ENCODE measurements at places on chromosomes 16 and 17.

DNA sequence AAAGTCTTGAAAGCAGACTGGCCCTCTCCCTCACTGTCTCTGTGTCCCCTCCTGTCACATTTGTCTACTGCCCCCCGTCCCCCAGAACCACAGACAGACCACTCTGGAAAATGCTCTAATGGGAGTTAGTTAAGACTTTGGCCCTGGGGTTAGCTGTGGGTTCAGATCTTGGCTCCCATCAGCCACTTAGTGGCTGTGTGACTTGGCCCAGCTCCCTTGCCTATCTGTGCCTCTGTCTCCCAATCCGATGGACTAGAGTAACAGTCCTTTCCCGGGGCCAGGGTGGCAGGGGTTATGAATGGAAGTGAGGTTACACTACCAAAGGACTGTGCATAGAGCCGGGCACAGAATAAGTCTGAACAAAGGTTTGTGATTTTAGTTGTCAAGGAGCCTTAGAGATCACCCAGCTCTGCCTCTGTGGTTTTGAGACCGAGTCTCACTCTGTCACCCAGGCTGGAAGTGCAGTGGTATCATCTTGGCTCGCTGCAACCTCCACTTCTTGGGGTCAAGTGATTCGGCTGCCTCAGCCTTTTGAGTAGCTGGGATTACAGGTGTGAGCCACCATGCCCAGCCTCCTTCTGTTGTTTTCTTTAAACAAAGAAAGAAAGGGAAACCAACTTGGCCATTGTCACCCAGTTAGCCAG lies 23.7 kb downstream of the PPL start:
- DNase-seq: no peak

DNA sequence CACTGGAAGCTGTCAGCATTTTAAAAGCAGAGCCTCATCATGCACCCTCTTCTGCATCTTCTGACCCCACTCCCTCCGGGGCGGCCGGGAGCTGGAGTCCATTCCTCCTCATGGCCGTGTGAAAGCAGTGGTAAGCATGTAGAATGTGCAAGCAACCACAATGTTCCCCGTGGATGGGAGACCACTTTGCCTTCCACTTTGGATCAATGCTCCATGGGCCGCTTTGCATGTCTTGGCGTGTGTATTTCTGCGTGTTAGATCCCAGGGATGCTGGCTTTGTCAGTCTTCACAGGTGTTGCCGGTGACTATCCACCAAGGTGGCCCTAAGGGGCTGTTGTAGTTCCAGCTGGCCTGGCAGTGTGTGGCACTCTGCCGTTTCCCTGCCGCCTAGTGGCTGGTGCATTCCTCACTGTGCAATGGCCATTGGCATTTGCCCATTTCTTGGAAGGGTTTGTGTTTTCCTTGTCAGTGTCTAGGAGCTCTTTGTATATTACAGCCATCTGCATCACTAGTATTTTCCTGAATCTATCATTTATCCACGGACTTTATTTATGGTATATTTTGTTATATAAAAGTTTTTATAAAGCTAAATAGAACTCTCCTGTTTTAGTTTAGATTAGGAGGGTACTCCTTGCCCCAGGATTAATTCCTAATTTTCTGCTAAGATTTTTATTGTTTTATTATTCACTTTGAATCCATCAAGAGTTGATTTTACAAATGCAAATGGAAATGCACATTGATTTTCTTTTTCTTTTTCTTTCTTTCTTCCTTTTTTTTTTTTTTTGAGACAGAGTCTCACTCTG lies 5.8 kb upstream of the ALDH3A1 start:
- no peak for DNase-seq

- DNase-seq: no peak
Measured at GRCh38 chr17:76659928-76660655, 16.5 kb upstream of the ST6GALNAC1 start.

GRCh38 chr17:35376245-35376644 lies 2.8 kb upstream of the SLFN11 start:
- no peak for DNase-seq

- DNase-seq: no peak
Measured at GRCh38 chr17:79325709-79326430, 251.2 kb downstream of the ENGASE start.

GRCh38 chr16:29891525-29892457 lies 7.6 kb downstream of the SEZ6L2 start:
- no peak for DNase-seq

GRCh38 chr17:83086907-83087787 lies 7.7 kb downstream of the METRNL start:
- DNase-seq: no peak

- DNase-seq: no peak
Measured at GRCh38 chr16:1710811-1711507, 5.0 kb downstream of the MAPK8IP3 start.

- no peak for DNase-seq
Measured at GRCh38 chr17:45116434-45117016, 15.8 kb downstream of the PLCD3 start.

DNA sequence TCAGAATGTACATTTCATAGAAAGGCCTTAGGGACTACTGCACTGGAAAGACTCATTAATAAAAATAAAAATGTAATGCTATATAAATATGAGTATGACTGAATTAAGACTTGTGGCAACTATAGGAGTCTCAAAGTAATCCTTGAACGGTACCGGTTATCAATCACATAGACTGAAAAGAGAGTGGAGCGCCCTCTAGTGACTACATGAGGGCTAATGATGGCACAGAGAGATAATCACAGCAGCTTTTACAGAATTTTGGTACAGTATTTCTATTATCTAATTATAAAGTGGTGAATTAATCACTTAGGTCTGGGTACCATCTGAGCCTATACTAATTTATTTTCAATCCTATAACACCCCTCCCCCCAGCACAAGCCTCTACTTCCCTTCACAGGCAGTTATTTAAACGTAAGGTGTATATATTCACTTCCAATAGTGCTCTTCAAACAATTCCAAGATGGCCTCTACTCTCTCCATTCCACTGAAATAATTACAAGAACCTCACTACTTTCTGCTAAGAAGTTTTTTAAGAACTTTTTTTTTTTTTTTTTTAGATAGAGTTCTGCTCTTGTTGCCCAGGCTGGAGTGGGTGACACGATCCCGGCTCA lies 40.7 kb upstream of the ANKFY1 start:
- DNase-seq: peak; percentile 51

GRCh38 chr16:1159973-1160772 lies 7.3 kb downstream of the CACNA1H start:
- no peak for DNase-seq

DNA sequence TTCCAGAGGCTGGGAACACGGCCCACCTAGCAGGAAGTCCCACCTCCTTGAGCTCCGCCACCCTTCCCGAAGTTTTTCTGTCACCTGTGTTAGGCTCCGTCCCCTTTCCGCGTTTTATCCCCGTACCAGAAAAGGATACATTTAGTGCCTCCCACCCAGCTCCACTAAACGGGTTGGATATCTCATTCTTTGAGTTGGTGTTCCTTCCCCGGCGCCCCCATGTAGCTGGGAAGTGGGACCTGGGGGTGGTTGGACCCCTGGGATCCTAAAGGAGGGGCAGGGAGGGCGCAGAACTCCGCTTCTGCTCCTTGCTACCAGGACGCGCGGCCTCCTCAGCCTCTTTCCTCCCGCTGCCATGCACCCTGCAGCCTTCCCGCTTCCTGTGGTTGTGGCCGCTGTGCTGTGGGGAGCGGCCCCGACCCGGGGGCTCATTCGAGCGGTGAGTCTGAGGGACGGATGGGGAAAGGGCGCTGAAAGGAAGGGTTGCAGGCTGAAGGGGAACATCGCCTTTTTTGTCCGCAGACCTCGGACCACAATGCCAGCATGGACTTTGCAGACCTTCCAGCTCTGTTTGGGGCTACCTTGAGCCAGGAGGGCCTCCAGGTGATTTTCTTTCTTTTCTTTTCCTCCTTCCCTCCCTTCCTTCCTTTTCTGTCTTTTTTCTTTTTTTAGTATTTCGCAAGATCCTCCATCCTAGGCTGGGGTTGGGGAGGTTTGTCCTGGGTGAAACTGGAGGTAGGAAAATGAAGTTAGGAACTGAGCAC lies 669 bp downstream of the RNF167 start:
- DNase-seq: peak; percentile 41

DNA sequence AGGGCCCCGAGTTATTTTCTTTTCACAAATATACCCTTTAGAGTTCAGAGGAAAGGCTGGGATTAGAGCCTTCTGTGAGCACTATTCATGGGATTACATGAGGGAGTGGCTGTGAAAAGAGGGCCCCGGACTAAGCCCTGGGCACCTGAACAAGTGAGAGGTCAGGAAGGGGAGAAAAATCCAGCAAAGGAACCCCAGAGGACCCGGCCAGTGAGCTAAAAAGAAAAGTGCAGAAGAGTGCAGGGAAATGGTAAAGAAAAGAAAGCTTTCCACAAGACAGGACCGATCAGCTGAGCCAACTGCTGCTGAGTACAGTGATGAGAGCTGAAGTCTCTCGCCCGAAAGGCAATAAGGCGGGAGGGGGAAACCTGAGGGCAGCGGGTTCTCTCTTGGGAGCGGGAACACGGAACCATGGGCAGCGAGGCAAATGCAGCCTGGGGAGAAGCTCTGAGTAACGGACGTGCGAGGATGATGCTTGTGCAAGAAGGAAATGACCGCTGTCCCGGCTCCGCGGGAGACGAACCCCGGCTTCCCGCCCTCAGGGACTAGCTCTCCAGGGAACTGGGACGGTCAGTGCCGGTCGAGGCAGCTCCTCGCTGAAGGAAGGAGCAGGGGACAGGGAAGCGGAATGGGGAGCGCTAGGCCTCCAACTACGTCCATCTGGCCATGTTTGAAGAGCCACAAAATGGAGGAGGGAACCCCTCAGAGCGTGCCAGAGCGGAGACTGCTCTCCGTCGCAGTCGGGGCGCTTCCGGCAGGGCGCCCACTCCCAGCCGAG lies 665 bp upstream of the ALDH3A2 start:
- DNase-seq: peak; percentile 28

DNA sequence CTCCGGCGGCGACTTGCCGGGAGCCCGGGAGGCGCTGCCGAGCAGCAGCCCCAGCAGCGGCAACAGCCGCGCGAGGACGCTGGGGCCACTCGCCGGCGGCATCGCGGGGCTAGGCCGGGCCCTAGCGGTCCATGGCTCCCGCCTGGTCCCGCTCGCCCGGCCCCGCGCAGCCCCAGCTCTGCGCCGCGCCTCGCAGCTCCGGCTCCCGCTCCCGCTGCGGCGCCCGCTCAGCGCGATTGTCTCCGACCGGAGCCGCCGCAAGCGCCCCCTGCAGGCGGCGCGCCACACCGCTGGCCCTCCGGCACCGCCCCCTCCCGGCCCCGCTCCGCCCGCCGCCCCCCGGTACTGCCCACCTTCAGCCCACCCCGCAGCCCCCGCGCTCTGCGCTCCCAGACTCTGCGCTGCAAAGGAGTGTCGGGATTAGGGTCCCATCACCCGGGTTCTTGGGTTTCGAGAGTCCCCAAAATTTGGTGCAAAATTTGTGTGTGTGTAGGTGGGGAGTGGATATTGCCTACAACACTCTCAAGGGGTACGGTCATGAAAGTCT lies at the start of gene FAM171A2:
TSS of gene FAM171A2 (minus strand) at position 241 of the 547 bp plus-strand sequence. CDS start at position 102, 139 bp downstream.
- peak; percentile 71 for DNase-seq

DNA sequence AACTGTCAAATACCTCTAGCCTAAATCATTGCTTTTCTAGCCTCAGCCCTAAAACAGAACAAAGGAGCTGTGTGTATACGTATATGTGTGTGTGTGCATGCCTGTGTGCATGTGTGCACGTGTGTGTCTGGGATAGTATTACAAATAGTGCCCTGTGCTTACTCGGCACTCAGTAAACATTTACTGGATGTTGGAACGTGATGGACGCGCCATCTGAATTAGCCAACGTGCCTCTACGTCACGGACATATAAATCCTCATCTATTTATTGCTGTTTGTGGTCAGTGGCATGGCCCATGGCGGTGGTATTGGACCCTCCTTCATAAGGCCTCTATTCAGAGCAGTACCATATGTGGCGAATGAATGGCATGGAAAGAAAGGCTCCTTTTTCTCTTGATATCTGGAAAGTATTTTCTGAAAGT lies 37.5 kb downstream of the WWP2 start:
- DNase-seq: no peak

GRCh38 chr17:43125133-43125966 lies at the start of gene BRCA1:
Gene BRCA1 (minus strand): TSS chr17:43125364. CDS start chr17:43124096, 1,268 bp downstream.
- DNase-seq: peak; percentile 91

DNA sequence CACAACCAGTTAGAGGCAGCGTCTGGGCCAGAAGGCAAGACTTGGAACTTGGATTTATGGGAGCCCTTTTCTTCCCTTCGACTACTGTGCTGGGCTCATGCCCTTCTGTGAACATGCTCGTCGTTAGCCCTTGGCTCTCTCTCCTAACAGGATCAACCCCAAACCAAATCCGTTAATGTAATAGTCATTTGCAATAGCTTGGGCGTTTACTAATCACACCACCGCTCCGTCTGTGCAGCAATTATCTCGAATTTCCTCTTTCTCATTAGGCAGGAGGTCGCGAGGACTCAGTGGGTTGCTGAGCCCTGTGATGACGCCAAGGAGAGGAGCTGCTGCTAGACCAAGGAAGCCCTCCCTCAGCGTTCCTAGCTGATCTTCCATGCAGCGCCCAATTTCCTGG lies 114.7 kb downstream of the ENGASE start:
- no peak for DNase-seq

- no peak for DNase-seq
Measured at GRCh38 chr16:15811481-15812400, 45.1 kb downstream of the MYH11 start.

DNA sequence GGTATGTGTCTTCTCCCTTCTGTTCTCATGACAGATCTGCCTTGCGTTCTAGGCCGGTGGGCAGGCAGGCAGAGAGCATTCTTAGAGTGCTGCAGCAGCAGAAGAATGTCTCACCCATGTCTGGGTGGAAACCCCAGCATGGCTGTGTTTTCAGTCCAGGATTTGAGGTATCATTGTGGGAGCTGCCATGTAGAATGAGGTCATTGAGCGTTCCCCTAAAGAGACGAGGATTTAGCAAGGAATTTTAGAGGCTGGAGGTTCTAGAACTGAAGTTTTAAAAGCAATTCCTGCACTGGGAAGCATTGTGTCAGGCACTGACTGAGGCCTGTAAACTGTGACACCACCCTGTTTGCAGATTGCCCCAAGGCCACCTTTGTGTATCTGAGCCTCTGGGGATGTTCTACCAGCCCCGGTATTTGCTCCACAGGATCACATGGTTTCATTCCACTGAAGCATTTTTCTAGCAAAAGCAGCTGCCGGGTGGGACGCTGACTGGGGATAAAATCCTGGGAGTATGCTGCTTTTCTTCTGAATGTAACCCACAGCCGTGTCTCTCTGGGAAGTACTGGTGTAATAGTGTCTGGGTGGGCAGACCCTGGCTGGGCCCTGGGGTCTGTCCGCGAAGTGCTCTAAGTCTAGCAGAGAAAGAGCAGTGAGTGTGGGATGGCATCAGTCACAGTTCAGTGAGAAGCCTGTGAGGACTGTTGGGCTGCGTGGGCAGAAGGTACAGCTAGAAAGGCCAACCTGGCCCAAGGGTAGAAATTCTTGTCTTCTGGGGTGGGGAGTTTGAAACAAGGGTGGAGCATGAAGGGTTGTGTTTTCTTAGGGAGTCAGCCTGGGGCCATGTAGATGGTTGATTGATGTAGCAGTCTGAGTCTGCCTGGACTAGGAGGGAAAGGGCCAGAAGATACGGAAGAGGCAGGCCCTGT lies 30.2 kb downstream of the PLCD3 start:
- DNase-seq: no peak

- DNase-seq: no peak
Measured at GRCh38 chr16:47204736-47205504, 61.2 kb upstream of the NETO2 start.

Measured in activated CD8-positive, alpha-beta memory T cell treated with anti-CD3 and anti-CD28 coated beads, Interleukin-2, amount 50 U/mL, for 4 hours (primary cell).